ENCODE measurements at places on chromosomes 2 and 18.

GRCh38 chr2:221961561-221961960 lies 337.2 kb downstream of the PAX3 start:
- no peak for DNase-seq

GRCh38 chr2:164479460-164479859 lies 141.8 kb downstream of the GRB14 start:
- DNase-seq: no peak

DNA sequence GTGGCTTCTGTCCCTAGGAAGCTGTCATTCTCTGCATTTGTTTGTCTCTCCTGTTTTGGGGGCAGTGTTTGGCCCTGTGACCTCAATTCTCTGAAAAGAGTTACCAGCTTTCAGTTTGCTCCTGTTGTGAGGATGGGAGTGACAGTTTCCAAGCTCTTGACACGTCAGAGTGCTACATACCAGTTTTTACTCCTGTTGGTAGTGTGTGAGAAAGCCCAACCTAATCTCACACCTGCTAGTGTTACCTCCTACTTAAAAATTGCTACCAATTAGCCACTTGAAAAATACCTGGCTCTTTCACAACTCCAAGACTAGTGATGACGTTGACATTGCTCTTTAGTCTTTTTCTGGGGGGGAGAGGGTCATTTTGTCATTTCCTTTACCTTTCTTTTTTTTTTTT lies 14.1 kb downstream of the SKA1 start:
- no peak for DNase-seq

- DNase-seq: no peak
Observed at GRCh38 chr2:23618794-23619530, 234.0 kb downstream of the KLHL29 start.

GRCh38 chr2:12050396-12050795 lies 304.0 kb downstream of the LPIN1 start:
- no peak for DNase-seq

- no peak for DNase-seq
Observed at GRCh38 chr18:3869848-3870247, 419.9 kb downstream of the TGIF1 start.

DNA sequence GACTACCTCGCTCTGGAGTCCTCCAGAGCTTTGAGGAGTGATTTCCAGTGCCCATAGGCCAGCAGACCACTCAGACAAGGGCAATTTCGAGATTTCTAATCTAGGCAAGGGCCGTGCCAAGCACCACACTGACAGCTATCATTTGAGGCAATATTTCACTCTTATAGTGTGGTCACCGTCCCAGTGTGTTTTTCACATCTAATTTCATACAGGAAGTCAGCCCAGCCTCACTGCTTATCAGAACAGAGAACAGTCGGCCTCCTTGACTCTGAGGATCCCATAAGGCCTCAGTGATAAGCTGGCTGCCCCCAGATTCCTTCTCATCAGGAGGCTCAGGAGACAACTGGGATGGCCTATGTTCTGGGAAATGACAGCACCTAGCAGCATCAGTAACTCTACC lies 581 bp downstream of the CAPN14 start:
- no peak for DNase-seq

- peak; percentile 50 for DNase-seq
Observed at GRCh38 chr2:33598561-33599174, 431 bp downstream of the FAM98A start.

DNA sequence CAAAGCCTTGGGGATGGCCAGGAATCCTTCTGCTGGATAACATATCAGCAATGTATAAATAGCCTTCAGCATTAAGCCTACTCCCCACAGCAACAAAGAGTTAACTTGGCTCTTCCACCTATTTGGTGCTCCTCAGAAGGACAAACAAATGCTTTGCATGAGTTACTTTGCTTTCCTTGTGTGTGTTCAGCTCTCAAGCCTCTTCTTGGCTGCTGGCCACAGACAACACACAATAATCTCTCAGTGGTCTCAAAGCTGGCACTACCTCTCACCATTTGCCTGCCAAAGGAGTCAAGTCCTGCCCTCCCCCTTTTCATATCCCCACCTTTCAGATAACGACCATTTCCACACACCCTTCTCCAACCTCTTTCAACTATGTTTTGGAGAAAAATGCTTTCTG lies 17.5 kb downstream of the FTCDNL1 start:
- DNase-seq: no peak

GRCh38 chr18:74486119-74486849 lies 9.9 kb upstream of the CNDP2 start:
- DNase-seq: no peak

DNA sequence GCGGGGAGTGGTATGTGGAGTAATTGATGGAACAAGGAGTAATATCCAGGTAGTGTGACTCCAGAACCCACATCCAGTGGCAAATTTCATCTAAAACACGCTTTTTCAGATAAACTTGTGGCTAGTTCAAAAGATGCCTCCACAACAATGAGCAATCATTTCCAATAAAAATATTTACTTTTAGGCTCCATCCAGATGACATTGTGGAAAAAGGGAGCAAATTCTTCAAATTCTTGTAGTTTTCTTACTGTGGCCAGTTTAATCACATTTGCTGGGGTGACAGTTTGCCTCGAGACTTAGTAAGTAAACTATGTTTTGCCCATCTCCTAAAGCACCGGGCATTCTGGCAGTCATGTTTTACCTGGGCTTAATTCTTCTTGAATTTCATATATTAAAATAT lies 243.6 kb downstream of the IRS1 start:
- no peak for DNase-seq

DNA sequence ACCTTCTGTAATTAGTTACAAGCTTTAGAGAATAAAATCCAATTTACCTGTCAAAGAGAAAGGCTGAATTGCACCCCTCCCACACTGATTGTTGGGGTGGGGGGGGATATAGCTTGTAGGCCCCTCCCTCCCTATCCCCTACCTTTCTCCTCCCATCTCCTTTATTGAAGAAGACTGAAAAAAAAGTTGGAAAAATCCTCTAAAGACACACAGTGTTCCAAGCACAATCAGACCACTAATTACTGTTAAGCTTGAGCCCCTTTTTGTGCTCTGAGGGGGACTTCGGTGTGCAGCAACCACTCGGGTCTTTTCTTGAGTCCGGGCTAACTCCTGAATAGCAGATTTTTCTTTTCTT lies 43.0 kb upstream of the FZD5 start:
- no peak for DNase-seq

DNA sequence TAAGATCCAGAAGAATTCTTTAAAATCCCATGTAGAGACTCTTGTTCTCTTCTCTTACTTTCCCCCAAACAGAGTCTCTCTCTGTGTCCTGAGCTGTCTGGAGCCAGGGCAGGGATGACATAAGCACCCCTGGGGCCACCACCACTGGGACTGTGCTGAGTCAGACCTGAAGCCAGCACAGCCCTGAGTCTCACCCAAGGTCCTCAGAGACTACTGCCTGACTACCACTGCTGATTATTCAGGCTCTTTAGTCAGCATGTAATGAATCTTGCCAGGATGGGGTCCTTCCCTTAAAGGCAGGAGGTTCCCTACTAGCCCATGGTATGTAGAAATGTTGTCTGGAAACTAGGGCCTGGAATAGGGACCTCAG lies 34.9 kb upstream of the DYNC1I2 start:
- DNase-seq: no peak

GRCh38 chr2:36965751-36966369 lies 476 bp downstream of the STRN start:
- DNase-seq: peak; percentile 57

GRCh38 chr2:70553334-70553583 lies 367 bp downstream of the TGFA start:
- DNase-seq: peak; percentile 36

DNA sequence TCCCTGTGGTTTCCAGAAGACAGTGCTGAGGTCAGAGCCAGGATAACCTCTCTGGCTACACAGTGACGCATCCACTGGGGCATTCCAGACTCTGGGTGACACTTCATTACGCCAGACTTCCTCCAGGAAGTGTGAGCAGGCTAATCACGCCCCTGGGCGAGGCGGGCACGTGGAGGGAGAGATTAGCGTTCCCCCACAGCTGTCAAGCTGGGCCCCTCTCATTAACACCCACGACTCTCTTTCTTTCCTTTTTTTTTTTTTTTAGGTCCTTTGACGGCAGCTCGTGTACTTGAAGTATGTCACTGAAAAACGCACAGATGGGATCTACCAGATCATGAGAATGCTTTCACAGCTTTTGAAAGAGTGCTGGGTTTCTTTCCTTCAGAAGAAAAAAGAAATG lies 274.6 kb downstream of the AFF3 start:
- no peak for DNase-seq

DNA sequence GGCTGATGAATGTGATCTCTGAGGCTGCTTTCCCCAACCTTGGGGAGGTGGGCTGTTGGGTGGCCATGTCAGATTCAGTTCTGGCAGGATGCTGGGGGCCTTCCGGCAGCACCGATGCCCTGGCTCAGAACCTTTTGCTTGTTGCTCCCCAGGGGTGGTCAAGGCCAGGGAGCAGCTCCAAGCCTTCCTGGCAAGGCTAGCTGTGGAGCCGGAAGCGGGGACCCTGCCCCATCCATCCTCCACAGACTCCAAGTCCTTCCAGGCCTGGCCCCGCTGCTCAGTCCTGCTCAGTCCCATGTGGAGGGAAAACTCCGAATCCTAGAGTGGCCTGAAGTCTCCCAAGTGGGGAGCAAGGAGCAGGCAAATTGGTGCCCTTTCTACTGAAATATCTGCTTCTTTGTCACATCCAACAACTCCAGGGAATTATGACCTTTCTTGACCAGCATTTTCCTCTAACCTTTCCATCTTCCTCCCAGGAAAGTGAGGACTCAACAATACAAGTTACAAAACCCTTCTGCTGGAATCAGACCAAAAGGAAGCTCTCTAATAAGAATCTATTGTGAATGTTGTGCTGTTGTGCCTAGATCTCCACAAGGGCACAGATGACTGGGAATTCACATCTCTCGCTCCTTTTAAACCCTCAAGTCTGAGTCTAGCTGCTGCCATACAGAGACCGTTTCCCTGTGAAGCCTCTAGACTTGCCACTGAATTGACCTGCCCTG lies 134.0 kb downstream of the MCFD2 start:
- no peak for DNase-seq

DNA sequence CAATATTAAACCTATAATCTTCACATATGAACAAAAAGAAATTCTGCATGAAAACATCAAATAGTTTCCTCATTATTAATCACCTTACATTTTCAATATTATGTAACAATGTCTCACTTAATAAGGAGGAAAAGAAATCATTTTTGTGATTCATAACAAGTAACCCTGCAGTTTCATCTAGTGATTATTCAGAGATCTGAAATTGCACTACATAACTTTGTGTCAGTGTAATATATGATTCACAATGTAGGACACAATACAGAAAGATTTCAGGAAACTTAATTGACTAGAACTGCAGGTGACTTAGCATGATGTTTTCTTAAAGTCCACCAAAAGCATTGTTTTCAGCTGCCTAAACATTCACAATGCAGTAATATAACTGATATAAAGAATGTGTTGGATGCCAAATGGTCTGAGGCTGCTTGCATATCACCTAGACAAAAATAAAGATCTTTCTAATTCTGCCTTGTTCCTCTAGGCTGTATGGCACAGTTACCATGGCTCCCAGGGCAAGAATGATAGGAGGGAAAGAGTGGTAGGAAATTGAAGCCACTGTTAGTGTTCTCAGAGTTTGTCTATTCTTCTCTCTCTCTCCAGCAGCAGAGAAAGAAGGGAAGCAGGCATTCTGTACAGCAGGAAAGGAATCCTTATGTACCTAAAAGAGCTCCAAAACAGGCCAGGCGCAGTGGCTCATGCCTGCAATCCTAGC lies 366.6 kb downstream of the FSIP2 start:
- no peak for DNase-seq

DNA sequence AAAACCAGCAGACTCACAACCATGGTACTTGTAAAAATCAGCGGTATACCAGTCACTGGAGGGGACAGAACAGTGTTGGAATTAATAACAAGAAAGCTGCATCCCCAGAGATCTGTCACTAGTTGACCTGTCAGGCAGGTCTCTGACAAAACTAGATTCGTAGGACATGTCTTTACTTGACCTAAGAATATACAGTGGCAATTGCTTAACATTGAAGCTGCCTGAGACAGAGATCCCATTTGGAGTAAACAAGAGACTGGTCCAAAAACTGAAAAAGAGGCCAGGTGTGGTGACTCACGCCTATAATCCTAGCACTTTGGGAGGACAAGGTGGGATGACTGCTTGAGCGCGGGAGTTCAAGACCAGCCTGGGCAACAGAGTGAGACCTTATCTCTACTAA lies 7.2 kb upstream of the SS18 start:
- DNase-seq: no peak

DNA sequence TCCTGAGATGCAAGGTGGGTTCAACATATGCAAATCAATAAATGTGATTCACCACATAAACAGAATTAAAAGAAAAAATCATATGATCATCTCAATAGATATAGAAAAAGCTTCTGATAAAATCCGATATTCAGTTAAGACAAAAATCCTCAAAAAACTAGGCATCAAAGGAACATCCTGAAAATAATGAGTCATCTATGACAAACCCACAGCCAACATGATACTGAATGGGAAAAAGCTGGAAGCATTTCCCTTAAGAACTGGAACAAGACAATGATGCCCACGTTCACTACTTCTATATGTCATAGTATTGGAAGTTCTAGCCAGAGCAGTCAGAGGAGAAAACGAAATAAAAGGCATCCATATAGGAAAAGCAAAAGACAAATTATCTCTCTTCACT lies 80.4 kb downstream of the MYO3B start:
- DNase-seq: no peak

DNA sequence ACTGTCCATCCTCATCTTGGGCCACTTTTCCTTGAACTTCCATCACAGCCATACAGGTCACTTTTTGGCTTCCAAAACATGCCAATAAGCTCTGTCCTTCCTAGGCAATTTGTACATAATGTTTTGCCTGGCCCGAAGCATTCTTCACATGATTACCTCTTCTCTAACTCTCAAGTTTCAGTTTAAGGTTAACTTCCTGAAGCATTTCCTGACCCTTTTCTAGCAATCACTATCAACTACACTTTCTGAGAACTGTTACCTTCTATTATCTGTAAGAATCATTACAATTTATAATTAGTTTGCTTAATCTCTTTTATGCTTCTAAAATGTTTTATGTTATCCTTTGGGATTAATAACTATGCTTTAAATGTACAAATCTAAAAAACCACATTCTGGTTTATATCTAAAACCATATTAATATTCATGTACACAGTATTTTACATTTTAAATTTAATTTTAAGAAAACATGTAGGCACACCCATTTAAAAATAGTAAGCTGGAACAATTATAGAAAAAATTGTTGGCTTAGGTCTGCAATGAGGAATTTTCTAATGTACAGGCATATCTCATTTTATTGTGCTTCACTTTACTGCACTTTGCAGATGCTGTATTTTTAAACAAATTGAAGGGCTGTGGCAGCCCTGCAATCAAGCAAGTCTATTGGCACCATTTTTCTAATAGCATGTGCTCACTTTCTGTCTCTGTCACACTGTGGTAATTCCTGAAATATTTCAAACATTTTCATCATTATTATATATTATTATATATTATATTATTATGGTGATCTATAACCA lies 76.4 kb downstream of the C2orf74 start:
- DNase-seq: no peak

- DNase-seq: no peak
Observed at GRCh38 chr18:13401826-13402225, 183.3 kb downstream of the LDLRAD4 start.
